ENCODE measurements at places on chromosomes 2 and 18.

GRCh38 chr2:5374762-5375161, 317.4 kb upstream of the SOX11 start:
- DNase-seq: no peak

DNA sequence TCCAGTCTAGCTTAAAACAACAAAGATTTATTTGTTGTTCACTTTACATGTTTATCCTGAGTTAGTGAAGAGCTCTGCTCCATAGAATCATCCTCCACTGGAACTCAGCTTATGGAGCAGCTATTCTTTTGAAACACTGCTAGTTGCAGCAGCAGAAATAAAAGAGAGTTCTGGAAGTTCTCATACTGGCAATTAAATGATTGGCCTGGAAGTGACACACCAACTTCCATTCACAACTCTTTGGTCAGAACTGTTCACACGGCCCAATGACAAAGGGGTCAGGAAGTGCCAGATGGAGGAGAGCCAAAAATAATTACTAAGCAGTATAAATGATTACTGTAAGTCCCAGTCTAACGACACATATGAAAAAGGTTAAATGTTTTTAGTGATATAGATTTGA, 39.1 kb downstream of the FBXO11 start:
- no peak for DNase-seq

DNA sequence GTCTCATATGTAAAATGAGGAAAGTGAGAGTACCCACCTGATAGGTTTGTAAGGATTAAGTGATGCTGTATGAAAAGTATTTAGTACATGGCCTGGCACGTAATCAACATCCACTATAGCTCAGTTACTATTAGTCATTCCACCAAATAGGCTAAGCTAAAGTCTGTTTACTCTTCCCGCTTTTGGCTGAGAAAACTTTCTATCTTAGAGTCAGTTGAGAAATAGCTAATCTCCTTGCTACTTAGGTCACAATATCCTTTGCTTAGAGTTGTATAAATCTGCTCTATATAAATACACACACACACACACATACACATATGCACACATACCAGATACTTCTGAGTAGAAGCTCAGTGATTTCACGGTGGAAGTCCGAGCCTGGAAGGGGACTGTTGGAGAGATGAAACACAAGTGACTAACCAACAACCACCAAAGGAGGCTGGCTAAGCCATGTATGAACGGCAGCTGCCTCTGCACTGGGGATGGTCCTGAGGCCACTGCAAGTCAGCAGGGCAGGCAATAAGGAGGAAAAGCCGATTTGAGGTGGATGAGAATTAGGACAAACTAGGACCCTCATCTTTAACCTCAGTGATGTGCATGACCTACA, 104.6 kb upstream of the EPHA4 start:
- no peak for DNase-seq

DNA sequence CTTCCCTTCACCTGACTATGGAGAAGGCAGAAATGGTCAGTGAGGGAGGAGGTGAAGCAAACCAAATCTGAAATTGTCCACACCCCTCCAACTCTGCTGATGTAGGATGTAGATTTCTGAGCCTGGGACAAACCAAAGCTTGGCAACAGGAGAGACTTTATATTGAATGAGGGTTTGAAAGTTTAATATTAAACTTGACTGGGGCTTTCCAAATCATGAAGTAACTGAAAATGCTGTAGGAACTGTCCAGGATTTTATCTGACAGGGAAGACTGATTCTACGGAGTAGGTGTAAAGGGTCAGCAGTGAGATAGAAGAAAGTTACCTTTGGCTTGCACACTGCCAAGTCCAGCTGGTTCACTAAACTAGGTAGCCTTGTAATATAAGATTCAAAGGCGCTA, 194.5 kb downstream of the TDRD15 start:
- no peak for DNase-seq

- no peak for DNase-seq
Measured at GRCh38 chr2:225494100-225494459, 94.6 kb downstream of the NYAP2 start.

GRCh38 chr2:96336104-96336775, 674 bp downstream of the NCAPH start:
- no peak for DNase-seq

- DNase-seq: no peak
Measured at GRCh38 chr2:186806591-186806990, 42.4 kb downstream of the ZSWIM2 start.

- no peak for DNase-seq
Measured at GRCh38 chr2:31066551-31066950, 71.7 kb downstream of the GALNT14 start.

DNA sequence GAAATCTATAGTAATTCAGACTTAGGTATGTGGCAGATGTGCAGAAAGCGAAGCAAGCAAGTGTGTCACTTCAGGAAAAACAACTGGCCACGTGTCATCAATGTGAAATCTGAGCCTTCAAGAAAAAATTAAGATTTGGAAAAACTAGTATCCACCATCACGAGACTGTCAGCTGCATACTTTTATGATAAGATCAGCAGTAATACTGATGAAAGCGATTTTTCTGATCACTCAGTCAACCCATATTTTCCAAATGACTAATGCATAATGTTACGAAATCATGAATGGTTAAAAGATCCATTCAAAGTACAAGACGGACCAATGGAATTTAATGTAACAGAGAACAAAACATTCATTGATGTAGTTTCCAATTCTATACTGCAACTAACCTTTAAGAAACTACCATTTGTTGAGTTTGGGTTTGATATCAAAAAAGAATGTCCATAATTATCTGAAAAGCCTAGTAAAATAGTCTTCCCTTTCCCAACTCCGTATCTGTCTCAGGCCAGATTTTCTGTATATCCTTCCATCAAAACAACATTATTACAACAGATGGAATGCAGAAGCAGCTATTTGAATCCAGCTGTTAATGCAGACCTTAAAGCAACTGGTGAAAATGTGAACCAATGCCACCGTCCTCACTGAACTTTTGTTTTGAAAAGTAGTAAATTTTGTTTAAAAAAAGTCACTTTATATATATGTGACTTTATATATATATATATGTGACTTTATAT, 17.0 kb upstream of the BCL2 start:
- no peak for DNase-seq

GRCh38 chr2:215436705-215437565, 1.1 kb upstream of the FN1 start:
- DNase-seq: no peak

GRCh38 chr18:26791676-26792075, 73.8 kb downstream of the AQP4 start:
- DNase-seq: no peak

DNA sequence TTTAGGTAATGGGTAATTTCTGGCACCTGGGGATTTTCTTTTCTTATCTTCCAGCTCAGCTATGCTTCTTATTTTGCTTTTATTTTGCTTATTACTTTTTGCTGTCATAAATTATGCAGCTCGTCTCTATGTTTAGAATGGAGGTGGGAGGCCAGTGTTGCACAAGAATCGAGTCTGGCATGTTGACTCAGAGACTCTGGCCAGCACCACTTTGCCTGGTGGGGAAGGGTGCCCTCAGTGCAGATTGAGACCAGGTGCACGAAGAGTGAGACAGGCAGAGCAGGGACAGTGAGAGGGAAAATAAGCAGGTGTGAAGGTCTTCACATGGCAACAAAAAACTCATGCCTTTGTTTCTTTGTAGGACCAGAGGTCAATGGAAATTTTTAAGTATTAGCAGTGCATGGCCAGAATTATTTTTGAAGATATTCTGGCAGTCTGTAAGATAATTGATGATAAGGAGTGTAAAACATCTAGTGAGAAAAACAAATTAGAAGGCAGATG, 59.2 kb upstream of the SLC5A7 start:
- DNase-seq: no peak

- no peak for DNase-seq
Measured at GRCh38 chr2:157789933-157790511, 86.1 kb downstream of the ACVR1 start.

DNA sequence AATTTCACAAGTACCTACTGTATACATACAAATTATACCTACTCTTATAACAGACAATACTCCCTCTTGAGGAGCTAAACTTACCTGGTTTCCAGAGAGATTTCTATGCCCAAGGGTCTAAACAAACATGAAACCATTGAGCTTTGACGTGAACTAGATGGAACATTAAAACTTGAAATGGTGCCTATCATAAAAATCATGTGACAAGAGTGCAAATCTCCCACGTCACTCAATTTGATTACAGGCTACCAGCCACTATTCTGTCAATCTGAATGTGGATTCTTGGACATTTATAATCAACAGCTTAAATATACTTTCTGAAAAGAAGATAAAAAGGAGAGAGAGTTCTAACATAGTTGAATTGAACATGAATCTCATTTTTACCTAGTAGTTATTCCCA, 297.1 kb upstream of the SESTD1 start:
- no peak for DNase-seq

DNA sequence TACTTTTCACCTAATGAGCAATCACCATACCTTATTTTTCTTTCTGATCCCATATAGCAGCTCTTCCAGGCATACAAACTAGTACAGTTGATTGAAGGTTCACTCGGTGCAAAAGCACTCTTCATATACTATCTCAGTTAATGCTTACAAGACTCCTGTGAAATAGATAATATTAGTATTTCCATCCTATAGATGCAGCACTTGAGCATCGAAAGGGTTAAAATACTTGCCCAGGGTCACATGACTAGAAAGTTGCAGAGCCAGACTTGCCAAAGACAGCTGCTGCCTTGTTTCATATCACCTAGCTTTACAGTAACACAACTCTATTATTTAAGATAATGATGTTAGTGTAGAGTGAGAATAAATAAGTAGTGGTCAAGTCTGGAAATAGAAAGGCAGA, 466.0 kb upstream of the TNP1 start:
- no peak for DNase-seq

DNA sequence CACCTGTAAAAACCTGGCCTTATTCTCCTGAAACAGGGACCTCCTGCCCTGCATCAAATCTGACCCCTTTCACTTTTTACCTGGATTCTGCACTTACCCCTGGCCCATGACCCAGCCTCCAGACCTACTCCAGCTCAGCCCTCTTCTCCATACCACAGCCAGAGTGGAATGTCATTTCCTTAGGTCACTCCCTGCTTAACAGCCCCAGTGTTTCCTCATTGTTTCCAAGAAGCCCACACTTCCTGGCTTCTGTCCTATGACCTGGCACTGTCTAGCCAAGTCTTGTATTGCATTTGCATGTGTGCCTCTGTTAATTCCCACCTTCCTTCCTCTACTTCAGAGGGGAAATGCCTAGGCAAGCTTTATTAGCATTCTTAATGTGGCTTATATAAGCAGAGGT, 51.4 kb upstream of the TRIB2 start:
- DNase-seq: no peak

GRCh38 chr18:76838182-76838581, 15.8 kb downstream of the ZNF236 start:
- no peak for DNase-seq

DNA sequence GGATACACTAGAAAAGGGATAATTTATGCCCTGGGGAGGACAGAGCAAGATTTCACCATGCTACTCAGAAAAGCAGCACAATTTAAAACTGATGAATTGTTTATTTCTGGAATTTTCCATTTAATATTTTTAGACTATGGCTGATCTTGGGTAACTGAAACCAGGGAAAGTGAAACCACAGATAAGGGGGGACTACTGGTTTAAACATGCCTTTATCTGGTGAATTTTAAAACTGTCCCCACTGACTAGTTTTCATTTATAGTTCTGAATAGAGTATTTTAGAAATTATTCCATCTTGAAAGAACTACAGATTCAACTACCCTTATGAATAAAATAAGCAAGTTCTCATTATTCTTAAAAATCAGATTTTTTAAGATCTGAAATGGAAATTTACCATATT, 15.0 kb downstream of the NFU1 start:
- DNase-seq: no peak

DNA sequence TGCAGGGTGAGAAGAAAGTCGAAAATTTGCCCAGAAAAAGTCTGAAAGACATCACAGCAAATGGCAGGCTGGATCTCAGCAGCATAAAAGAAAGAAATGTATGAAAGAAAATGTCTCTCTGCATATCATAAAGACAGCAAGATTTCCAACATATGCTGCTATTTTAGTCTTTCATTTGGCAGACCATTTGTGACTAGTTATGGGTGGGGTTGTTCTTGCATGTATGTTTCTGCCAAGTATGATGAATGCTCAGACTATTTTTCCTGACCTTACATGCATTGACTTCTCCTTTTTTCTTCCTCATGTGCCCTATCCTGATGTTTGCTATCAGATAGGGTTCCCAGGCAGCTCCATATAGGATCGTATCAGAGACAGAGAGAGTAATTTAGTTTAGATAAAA, 58.5 kb upstream of the PARD3B start:
- no peak for DNase-seq

DNA sequence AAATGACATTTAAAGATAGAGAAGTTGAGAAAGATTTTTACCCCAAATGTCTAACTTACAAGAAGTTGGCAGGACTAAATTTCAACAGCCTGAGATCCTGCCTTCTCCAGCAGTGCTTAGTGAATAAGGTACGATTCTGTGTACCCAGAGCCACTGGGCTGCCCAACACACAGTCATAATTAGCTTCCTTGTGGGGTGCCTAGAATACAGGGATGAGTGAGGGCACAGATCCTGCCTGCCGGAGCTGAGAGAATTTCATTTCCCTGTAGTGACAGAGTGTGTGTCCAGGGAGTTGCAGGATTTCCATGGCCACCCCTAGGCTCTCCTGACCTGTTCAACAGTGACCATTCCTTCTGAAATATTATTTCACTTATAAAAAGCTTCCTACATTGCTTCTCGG, 27.0 kb downstream of the GREB1 start:
- no peak for DNase-seq

DNA sequence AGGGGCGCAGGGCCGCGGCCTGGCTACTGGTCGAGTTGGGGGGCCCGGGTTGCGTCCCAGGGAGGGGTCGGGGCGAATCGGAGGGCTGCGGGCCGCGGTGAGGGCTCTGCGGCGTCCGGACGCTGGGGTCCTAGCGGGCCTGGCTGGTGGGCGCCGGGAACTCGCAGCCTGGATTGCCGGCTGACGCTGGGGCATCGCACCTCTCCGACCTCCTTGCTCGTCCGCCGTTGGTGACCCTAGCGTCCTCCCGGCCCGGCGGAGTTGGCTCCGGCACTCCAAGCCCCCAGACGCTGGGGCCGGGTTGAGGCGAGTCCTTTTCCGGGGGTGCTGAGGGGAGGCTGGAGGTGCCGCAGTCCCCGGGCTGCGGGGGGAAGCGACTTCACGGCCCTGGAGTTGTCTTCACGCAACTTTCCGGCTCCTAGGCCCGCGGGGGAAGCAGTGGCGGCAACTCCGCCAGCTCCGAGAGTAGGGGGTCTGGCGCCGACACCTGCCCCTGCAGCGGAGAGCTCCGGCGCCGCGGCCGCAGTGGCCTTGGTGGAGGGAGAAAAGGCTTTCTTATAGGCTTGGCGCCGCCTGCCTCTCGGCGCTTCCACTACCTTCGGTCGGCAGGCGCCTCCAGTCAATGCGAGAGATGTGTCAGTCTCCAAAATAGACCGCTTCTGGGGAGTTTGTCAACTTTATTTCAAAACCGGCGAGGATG, 70.3 kb downstream of the HAUS1 start:
- DNase-seq: peak; percentile 24

- DNase-seq: no peak
Measured at GRCh38 chr2:69781321-69782248, 39.7 kb downstream of the ANXA4 start.

- DNase-seq: no peak
Measured at GRCh38 chr2:212595036-212595654, 56.5 kb upstream of the ERBB4 start.

Data from stimulated activated CD4-positive, alpha-beta T cell treated with anti-CD3 and anti-CD28 coated beads, TNF-alpha, amount 100 ng/mL, for 4 hours (primary cell).